ENCODE measurements at places on chromosomes 7 and 10.

- DNase-seq = no peak
Observed at GRCh38 chr10:70260734-70261133, 23.1 kb downstream of the NPFFR1 start.

- DNase-seq = no peak
Observed at GRCh38 chr7:17546592-17546991, 248.1 kb downstream of the AHR start.

DNA sequence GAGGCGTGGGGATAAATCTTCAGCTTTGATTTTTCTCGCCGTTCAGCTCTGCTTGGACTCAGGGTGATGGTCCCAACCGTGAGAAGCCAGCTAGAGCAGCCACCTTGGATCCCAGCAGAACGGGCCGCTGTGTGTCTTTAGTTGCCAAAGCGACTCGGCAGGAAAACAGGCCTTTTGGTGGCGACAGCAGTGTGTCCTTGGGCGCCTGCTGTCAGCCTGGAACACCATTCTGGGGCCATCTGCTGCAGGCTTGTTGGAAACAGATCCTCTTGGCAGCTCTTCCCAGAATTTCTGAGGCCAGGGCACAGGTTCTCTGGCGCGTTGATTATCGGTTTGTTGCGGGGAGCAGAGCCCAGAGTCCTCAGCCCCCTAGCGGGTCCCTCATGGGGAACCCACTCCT lies 97.6 kb downstream of the CUX1 start:
- DNase-seq = no peak

GRCh38 chr7:132485600-132486273 lies 90.5 kb downstream of the PLXNA4 start:
- peak; percentile 22 for DNase-seq

GRCh38 chr10:20674926-20675325 lies 222.2 kb downstream of the NEBL start:
- DNase-seq = no peak

- no peak for DNase-seq
Observed at GRCh38 chr10:78458983-78459638, 425.4 kb downstream of the RPS24 start.

GRCh38 chr7:157097569-157097968 lies 41.2 kb upstream of the UBE3C start:
- no peak for DNase-seq

DNA sequence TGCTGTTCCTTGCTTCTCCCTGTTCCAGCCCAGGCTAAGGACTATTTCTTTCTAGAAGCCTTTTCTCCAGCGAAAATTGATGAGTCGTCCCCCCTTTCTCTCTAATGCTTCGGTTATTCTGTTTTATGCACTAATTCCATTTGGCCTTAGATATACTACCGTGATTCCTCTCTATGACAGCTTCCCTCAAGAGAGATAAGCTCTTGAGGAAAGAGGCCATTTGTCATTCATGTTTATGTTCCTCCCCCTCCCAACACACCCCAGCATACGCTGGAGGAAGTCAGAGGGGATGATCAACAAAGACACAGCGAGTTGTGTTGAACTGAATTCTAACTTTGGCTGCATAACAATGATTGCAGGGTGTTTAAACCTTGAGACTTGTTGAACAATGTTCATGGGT lies 198.8 kb downstream of the BMPER start:
- no peak for DNase-seq

- DNase-seq = no peak
Observed at GRCh38 chr7:16739863-16740622, 13.5 kb upstream of the TSPAN13 start.

DNA sequence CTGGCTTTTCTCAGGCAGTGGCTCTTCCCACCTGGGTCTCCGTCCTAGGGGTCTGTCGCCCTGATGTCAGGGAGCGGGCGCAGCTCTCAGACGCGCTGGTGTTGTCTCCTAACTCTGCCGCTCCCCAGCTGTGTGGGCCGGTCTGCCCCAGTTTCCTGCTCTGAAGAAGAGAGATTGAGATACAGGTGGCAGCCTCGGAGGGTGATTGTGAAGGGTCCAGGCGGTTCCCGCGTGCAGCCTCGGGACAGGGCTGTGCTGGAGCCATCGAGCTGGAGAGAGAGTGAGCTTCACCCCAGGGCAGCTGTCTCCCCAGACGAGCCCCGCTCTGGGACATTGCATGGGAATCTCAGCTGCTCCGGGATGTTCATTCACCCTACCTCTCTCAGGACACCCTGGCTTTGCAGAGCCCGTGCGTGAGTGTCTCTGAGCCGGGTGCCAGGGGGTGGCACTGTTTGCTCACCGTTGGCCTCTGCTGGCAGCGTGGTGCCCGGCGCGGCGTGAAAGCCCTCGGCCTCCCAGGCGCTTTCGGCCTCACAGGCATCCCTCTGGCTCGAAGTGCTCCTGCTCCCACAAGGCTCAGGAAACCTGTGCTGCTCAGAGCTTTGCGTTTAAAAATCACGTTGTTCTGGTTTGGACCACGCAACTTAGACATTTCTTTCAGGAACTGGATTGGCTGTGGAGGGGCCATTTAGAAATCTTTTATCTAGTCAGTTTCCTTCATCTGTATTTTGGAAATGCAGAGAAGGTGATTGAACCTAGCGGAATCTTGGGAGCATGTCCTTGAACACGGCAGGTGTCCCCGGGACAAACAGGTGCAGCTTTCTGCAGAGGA lies 33.8 kb upstream of the ZFAND2A start:
- DNase-seq = peak; percentile 53

DNA sequence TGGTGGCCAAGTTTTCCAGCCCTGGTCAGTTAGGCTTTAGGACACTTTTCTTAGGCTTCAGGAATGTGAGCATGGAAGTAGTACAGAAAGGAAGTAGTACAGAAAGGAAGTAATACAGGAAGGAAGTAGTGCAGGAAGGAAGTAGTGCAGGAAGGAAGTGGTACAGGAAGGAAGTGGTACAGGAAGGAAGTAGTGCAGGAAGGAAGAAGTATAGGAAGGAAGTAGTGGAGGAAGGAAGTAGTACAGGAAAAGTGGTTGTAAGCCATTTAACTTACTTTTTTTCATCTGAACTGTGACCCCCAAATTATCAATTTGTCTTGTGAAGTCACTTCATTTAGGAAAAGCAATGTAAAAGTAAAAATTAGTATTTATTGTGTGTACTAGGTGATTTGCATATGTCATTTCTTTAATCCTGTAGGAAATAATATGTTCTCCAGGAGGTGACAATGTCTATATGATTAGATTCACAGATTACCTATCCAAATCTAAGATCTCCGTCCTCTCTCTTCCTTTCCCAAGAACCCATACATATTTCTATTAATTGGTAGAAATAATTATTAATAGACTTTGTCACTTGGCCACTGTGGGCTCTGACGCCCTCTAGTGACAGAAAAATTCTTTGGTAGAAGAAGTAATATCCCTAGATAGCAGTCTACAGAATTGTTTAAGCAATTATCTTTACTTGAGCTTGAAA lies 3.9 kb upstream of the FAS start:
- DNase-seq = no peak

DNA sequence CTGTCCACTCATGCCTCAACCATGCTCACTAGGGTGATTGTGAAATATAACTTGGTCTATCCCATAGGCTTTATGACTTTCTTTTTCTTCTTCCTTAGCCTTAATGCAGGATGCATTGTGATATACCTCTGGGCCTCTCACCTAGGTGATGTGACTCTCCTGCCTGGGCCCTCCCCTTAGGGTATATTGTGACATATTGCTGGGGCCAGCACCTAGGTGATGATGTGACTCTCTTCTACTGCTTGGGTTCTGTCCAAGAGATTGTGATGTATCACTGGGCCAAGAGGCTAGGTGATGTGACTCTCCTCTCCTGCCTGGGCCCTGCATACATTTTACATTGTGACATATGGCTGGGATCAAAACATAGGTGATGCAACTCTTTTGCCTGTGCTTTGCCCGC lies 14.7 kb upstream of the ZNF107 start:
- no peak for DNase-seq

- DNase-seq = no peak
Observed at GRCh38 chr10:126373972-126374371, 14.3 kb downstream of the ADAM12 start.

- no peak for DNase-seq
Observed at GRCh38 chr7:134885967-134886352, 100.3 kb upstream of the AGBL3 start.
